GM23248 (cell line): ENCODE measurements at places on chromosomes 1 and 21. TPM values are rescaled to one million over a fixed set of nuclear protein-coding genes. Genes with fewer than 3 reads are reported as not detected.
A peak's percentile ranks its signal among the peaks of the same experiment; 100 is the strongest.

- peaks cover 53% of the 10 kb centered on the region for H3K4me1 ChIP-seq
- peak; percentile 86 for DNase-seq
- no peak overlapping the region for H3K4me3 ChIP-seq
- no peaks in the 10 kb centered on the region for H3K27me3 ChIP-seq
- no peaks in the 10 kb centered on the region for H3K36me3 ChIP-seq
These were observed 49.9 kb downstream of the TOMM20 start for GRCh38 chr1:235078480-235079381.

- H3K27me3 ChIP-seq = no peaks in the 10 kb centered on the region
- no peaks in the 10 kb centered on the region for H3K36me3 ChIP-seq
- H3K4me3 ChIP-seq = no peak overlapping the region
- H3K4me1 ChIP-seq = no peaks in the 10 kb centered on the region
These were observed 28.2 kb downstream of the TCEANC2 start for GRCh38 chr1:54081306-54082270.

- no peaks in the 10 kb centered on the region for H3K36me3 ChIP-seq
- no peak overlapping the region for H3K4me3 ChIP-seq
- no peaks in the 10 kb centered on the region for H3K27me3 ChIP-seq
- DNase-seq = peak; percentile 58
- peaks cover 59% of the 10 kb centered on the region for H3K4me1 ChIP-seq
- peak overlapping the region; percentile 27; the same call in 1 of the 2 replicates for H3K27ac ChIP-seq
These were observed 249.3 kb upstream of the DUSP10 start for GRCh38 chr1:221991221-221991620.

DNA sequence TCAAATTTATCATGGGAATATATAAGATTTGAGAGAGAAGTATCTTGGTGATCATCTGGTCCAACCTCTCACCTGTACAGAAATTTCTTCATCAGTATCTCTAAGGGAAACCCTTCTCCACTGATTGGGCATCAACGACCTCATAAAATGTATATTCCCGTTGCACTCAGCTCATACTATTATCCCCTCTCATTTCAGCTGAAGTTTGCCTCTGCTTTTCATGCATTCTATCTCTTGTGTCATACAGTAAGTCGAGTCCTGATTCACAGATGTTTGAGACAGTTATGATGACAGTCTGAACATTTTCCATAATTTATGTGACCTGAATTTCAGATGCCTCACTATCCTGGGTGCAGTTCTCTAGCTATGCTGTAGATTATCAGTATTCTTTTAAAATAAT, 21.0 kb downstream of the OR10R2 start:
- no peaks in the 10 kb centered on the region for H3K36me3 ChIP-seq
- no peak overlapping the region for H3K4me3 ChIP-seq
- no peak for DNase-seq
- no peaks in the 10 kb centered on the region for H3K27me3 ChIP-seq

The FMO3 gene
- not detected in 2 replicates for total RNA-seq

The SHE gene
- total RNA-seq = not detected in 2 replicates
